ENCODE measurements at places on chromosomes 1 and 21.
A peak's percentile ranks its signal among the peaks of the same experiment; 100 is the strongest.

DNA sequence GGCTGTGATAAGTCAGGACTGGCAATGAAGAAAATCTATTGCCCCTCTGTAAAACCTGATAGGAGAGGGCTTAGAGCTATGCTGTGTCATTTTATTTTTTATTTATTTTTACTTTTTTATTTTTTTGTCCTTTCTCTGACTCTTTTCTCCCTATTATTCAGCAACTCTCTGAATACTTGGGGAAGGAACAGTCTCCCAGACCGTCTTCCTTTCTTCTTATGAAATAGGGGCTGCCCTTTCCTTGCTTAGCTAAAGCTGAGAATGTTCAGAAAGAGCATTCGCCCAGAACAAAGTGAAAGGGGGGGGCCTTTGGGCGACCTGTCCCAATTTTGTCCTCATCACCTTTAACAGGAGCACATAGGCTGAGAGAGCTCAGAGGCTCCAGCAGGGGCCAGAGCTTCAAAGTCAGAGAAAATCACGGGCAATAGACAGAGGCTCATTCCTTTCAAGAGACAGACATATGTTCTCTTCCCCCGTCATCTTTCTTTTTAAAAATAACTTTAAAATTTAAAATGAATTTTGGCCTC, 80.9 kb downstream of the RNF220 start:
- no peak for DNase-seq

- no peak for DNase-seq
These were observed 2.1 kb upstream of the IPO9 start for GRCh38 chr1:201826830-201827229.

GRCh38 chr21:41366522-41367151, 4.8 kb downstream of the MX2 start:
- peak; percentile 28 for DNase-seq

DNA sequence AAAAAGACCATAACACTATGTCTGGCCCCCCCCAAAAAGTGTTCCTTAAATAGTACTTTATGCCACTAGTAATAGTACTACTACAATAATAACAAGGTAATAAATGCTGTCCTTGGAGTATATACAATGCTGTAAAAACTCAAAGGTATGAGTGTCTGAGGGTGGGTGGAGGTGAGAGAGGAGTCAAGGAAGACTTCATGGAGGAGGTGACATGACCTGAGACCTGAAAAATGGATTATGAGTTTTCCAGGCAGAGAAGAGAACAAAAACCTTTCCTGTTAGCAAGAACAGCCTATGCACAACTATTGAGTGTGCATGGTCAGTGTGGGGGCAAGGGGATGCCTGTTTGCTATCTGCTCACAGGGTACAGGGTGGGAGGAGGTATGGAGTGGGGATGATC, 290.2 kb upstream of the USP24 start:
- no peak for DNase-seq

DNA sequence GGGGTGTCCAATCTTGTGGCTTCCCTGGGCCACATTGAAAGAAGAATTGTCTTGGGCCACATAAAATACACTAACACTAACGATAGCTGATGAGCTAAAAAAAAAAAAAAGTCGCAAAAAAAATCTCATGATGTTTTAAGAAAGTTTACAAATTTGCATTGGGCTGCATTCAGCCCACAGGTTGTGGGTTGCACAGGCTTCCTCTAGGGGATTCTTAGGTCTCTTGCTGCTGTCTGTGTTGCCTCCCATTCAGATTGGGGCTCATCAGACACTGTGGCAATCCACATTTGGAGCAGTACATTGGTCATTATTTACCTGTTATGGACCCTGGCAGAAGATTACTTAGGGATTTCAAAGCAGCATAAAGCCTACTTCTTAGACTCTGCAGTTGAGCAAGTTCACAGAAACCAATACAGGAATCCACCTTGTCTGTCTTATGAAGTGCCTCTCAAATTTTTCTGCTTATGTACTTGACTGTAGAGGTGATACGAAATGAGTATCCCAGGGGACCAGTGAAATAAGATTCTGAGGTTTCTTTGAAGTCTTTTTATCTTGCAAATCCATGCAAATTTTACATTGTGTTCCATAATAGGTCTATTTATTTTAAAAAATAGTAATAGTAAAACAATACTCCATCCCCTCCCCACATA, 205.5 kb downstream of the RPS6KC1 start:
- no peak for DNase-seq

DNA sequence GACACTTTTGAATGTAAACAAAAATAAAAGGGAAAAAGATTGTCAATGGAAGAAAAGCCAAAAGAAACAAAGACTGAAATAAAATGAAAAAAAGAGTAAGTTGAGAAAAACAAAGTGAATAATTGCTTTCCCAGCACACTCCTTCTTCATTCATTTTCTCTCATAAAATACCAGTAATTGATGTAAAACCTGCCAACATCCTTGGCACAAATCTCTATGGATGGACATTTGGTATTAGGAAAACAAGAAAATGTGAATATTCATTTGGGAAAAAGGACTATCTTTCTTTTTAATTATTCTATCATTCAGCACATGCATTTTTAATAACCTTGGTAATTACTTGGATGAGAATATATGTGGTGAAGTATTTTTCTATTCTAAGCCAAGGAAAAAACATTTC, 204.4 kb upstream of the TNR start:
- no peak for DNase-seq

DNA sequence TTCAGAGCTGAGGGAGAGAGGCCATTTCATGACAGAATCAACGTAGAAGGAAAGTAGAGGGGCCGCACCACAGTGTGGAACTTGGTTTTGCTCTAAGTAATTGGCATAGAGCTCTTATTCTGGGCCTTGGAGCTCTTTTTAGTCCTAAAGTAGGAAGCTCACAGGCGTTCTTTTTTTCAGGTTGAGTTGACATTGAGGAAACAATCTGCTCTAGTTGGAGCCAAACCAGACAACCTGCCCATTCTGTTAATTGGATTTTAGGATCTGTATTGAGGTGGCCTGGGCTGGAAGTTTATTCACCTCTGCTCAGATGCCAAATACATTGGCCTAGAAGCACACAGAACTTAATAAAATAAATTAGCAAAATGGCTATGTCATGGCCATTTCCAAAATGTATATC, 1093.9 kb downstream of the ADGRL2 start:
- DNase-seq: no peak

GRCh38 chr21:36471254-36471723, 8.6 kb downstream of the CLDN14 start:
- no peak for DNase-seq

- DNase-seq: no peak
These were observed 46.1 kb upstream of the FBXO28 start for GRCh38 chr1:224067621-224068457.

DNA sequence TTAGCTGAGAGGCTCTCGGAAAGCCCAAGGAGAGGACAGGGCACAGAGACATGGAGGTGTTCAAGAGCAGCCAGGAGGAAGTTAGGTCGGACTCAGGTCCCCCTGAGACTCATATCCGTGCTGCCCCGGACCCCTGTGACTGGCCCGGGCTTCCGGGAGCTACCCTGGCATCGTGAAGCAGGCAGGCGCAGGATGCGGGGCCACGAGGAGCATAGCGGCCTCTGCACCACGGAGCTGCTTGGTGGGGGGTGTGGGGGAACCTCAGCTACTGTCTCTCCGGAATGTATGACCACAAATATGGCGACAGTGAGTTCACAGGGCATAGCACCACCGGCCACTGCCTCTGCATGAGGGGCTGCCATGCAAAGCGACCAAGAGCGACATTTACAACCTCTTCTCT, 112.2 kb upstream of the GUCA2B start:
- no peak for DNase-seq

Measured in CD4-positive, alpha-beta T cell treated with Interleukin-21 for 1 hour (primary cell).